CD4-positive, alpha-beta T cell treated with Interleukin-15 for 4 hours (primary cell): ENCODE measurements at places on chromosomes 12 and 14.

DNA sequence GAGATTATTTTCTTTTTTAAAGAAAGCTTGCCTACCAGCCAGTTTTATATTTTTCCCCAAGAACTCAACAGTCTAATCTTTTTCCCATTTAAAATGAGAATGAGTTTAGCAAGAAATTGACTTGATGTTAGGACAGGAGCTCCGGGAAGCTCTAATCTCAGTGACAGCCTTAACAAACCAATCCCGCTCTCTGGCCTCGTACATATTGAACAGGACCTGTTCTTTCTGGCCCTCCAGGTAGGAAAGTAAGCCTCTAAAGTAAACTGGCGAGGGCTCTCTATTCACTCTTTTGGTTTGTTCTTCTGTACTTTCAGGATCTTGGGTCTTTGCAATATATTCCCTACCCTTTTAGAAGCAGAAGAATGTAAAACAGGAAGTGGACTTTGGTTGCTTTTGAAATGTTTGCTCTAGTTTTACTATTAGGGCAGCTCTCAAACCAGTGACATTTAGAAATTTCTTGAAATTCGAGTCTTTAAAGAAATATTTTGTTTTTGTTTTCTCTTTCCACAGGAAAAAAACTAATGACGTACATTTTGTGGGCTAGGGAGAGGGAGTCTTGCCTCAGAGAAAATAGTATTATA is 17.9 kb upstream of the NPAS3 start:
- DNase-seq, result no peak

GRCh38 chr14:64569138-64569631 is 19.4 kb downstream of the PPP1R36 start:
- no peak for DNase-seq

- no peak for DNase-seq
Observed at GRCh38 chr12:58819345-58819744, 101.0 kb downstream of the LRIG3 start.

DNA sequence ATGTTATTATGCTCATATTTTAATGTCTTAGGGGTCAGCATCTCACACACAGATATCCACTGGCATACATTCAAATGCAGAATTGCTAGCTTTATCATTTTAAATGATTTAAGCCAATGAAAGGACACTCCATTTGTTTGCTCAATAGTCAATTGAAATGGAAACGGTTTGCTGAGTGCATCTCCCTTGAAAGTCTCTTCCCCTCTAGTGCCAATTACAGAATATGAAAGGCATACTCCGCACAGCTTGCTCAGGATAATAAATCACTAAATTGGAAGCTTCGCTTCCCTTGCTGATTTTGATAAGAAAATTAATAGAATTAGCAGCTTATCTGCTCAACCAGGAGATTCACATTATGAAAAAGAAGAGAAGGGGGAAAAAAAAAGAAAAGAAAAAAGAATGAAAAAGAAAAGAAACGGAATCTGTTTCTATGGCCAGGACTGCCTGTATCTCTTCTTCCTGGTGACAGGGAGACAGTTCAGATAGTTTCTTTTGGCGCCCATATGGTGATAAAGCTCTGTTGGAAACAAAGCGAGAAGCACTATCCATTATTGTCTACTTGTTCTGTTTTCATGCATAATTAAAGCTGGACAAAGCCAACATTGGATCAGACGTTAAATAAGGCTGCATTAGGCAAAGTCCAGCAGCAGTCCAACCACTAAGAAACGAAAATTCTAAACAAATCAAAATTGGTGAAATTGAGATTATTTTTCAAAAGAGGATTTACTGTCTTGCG is 225.0 kb downstream of the GXYLT1 start:
- no peak for DNase-seq

GRCh38 chr12:104305349-104305748 is 1.8 kb downstream of the EID3 start:
- DNase-seq, result no peak

DNA sequence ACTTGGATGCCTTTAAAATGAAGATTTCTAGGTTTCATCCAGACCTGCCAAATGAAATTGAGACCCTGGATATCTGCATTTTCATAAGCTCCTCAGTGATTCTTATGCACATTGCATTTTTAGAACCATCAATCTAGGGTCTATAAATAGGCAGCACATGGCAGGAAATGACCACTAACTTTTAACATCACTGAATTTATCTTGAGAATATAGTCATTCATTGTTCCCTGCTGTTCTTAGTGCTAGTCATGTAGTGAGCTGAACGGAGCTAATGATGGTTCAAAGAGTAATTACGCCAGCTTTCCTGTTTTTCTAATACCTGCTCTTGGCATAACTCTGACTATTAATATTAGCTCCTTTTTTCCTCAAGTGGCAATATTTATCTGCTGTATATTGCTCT is 91.6 kb downstream of the TPH2 start:
- no peak for DNase-seq

DNA sequence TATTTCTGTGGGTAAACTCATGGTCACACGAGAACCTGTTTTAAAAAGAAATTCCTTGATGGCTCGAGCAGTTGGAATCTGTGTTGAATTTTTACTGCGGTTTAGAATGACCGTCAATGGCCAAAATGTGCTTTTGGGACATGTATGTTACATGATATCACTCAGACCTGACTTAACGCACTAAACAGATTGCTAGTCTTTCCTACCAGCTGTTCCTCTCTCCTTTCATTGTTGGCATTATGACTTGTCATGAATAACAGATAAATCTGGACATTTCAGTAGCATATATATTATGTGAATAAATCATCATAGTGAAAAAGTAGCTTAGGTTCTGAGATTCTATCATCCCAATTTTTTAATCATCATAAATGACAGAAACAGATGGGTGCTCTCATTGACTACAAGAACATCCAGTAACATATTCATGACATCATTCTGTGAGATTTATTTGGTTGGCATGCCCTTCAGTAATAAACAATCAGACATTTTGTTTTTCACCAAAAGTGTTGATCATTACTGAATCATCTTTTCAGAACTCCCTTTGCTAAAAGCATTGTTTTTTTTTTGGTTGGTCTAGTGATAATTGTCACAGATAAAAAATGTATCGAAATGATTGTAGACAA is 57.9 kb upstream of the NAV3 start:
- no peak for DNase-seq

DNA sequence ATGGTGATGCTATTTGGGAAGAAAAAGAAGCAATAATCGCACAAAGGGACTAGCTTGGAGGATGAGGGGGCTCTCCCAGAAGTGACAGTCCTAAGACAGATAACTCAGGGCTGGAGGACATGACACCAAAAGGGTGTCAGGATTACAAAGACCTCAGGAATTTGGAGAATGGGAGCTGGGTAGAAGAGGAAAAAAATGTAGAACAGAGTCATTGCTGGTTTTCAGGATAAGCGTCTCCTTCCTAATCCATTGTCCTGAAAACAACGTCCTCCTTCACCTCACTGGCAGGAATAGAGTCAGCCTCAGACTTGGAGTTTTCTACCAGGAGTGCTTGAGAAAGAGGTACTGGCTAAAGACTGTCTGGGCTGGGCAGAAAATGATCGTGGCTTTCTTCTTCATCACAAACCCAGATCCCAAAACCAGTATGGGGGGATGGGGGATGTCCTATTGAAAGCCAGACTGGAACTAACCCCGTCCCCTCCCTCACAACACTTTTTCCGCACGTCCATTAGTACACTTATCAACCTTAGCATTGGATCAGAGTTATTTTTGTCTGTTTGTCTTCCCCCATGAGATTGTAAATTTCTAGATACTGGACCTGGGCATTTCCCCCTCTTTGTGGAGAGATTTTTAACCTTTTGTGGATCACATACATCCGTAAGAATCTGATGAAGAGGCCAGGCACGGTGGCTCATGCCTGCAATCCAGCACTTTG is 14.3 kb downstream of the B4GALNT3 start:
- DNase-seq, result no peak

GRCh38 chr14:77155083-77155482 is 13.5 kb upstream of the ZDHHC22 start:
- no peak for DNase-seq

- DNase-seq, result no peak
Observed at GRCh38 chr12:91349476-91349875, 166.9 kb upstream of the DCN start.

DNA sequence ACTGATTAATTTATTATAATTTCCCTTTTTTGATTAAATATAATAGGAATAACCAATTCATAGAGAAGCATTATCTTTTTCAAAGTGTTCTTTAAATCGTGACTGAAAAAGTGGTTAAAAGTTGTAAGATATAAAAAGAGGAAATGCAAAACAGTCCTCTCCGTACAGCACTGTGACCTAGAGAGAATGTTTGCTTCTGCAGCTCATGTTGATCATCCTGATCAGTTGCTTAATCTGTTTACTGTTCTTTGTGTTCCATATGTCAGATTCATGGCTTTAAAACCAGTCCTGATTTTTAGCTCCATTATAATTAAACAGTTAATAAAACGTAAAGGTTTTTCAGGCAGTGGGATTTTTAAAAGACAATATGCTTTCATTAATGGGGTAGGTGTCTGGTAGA is 4.7 kb downstream of the TTC8 start:
- no peak for DNase-seq

DNA sequence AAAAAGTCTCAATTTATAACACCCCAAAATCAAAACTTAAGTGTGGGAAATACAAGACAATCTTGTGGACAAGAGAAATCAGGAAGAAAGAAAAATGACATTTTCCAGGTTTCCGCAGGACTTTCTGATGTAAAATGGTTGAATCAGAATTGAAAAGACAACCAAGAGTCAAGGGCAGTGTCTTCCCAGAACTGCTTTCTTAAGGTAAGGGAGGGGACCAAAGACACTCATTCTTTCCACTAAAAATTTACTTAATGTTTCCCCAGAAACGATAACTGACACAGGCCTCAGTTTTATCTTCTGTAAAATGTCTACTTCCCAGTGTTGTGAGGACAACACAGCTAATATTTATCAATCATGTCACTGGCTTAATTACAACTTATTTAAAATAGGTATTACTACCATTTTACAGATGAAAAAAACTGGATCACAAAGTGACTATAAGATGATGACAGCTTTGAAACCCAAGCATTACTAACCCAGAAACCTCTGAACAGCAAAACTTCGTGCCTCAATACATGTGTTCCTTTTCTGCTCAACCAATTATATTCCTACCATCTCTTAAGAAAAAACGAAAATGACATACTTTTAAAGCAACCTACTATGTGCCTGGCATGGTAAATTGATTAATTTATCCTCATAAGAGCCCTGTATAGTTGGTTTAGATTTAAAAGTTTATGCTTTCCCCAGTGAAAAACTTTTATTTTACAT is 4.6 kb downstream of the SINHCAF start:
- peak; percentile 25 for DNase-seq
